ENCODE measurements at places on chromosomes 1 and 21. TPM values are rescaled to one million over a fixed set of nuclear protein-coding genes. Genes with fewer than 3 reads are reported as not detected.

GRCh38 chr1:162710780-162711465, 78.7 kb downstream of the DDR2 start:
- no peak for DNase-seq

GRCh38 chr1:46372431-46372830, 21.7 kb upstream of the FAAH start:
- no peak for DNase-seq

GRCh38 chr1:234515411-234515810, 36.4 kb upstream of the TARBP1 start:
- no peak for DNase-seq

GRCh38 chr1:153547560-153548551, 1.2 kb downstream of the S100A3 start:
- DNase-seq, result no peak

DNA sequence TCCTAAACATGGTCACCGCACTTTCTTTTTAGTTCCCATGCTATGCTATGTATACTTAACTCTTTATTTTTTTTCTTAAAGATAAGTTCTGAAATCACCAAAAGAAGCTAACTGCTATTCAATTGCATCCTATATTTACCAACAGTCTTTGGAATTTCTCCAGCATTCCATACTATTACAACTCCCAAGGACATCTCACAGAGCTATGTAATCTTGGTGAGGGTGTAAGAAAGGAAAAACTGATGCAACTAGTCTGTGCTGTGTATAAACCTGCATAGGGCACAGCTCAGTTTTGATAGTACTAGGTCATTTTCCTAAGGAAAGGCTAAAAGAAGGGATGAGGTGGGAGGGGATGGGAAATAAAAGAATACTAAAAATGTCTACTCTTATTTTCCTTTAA, 78.0 kb downstream of the PTPN14 start:
- no peak for DNase-seq

The GLIS1 gene
- total RNA-seq, result 0.39 TPM
